Iris pigment epithelial cell (primary cell): ENCODE measurements at places on chromosomes 1 and 21.

DNA sequence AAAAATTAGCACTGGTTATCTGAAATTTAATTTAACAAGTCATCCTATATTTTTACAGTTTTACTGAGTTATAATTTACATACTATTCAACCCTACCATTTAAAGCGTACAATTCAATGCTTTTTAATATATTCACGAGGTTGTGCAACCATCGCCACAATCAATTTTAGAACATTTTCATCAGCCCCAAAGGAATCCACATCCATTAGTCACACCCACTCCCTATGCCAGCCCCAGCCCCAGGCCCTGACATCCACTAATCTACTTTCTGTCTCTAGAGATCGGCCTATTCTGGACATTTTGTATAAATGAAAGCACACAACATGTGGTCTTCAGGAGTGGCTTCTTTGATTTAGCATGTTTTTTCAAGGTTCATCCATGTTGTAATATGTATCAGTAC lies 134.7 kb downstream of the PSMG1 start:
- peak; percentile 75 for DNase-seq

GRCh38 chr1:31799196-31799894 lies 16.5 kb downstream of the SPOCD1 start:
- no peak for DNase-seq

DNA sequence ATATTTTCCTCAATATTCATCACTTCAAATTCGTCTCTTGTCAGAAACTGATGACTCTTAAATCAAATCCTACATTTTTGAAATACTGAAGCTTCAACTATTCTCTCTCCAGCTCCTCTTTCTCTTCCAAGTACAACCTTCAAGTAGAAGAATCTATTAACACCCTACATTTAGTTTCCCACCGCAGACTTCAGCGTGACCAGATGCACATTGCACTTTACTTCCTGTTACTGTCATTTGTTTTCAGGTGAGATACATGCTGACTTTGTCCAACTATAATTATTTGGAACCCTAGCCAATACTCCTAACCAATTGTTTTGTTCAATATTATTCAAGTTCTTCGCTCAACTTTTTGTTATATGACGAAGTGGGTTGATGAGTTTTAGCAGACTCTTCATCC lies 116.0 kb downstream of the MRPL39 start:
- no peak for DNase-seq

DNA sequence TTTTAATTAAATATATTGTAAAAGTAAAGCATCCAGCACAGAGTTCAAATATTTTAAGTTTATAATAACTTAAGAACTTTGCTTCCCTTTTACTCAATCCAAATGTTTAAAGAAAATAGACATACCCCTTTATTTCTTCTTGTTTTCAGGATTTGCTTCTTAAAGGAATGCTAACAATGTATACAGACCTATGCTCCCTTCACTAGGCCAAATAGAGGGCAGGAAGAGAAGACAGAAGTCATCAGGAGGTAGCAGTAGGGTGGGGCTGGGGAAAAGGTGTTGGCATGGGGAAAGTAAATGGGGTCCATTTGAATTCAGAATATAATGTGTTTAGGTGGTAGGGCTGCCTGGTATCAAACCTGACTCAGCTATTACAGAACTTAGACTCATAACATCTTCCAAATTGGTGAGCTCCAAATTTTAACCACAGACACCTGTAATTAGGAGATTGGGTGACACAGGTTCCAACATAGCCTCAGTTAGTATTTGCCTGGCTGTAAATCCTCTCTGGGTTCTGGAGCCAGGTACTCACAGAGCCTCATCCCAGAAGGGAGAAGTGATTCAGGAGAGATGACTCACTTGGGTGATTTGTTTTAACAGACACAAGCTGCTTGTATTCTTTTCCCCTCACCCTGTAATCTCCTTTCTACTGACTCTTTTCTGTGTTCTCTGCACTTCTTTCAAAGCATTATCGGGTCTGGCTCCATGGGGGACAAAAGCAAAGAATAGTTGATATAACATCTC lies 60.1 kb upstream of the DUSP10 start:
- peak; percentile 83 for DNase-seq

- no peak for DNase-seq
Observed at GRCh38 chr21:24436236-24436635, 1171.0 kb downstream of the MRPL39 start.

- no peak for DNase-seq
Observed at GRCh38 chr1:51734896-51735745, 118.2 kb downstream of the OSBPL9 start.

GRCh38 chr1:9075022-9075421 lies 5.6 kb upstream of the SLC2A5 start:
- no peak for DNase-seq

- no peak for DNase-seq
Observed at GRCh38 chr1:7641587-7642417, 129.3 kb upstream of the VAMP3 start.
